Fibroblast of gingiva (primary cell): ENCODE measurements at places on chromosomes 11 and 22.

DNA sequence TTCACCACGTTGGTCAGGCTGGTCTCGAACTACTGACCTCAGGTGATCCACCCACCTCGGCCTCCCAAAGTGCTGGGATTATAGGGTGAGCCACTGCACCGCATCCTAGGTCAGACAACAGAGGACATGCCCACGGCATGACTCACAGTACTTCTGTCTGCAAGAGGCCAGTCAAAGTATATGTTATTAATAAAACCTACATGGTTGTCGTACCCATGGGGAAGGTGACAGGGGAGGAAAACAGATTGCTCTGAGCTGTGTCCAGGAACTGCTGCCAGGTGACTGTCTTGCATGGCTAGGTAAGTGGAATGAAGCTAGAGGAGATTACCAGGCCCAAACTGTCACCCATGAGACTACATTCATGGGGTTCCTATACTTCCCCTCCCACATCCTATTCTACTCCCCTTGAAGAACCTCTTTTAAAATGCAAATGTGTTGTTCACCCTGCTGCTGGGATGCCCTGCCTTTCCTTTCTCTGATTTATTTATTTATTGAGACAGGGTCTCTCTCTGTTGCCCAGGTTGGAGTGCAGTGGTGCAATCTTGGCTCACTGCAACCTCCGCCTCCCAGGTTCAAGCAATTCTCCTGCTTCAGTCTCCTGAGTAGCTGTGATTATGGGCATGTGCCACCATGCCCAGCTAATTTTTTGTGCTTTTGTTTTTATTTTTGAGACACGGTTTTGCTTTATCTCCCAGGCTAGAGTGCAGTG, 2.0 kb upstream of the NLRX1 start:
- peak; percentile 15 for DNase-seq

DNA sequence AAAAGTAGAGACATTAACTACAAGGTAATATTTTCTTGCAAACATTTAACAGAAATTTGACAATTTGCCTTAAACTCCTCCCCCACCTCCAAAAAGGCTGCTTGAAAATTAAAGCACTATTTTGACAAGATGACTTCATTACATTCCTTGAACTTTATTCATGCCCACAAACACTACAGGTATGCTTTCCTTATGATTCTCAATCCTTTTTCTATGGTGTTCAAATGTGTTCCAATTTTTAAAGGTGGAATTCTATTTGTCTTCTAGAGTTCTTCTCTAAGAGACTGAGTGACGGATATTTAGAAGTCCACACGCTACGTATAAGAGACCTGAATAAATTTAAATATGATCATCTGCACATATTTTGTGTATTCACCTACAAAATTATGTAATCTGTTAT, 69.4 kb downstream of the MRTFA start:
- no peak for DNase-seq

DNA sequence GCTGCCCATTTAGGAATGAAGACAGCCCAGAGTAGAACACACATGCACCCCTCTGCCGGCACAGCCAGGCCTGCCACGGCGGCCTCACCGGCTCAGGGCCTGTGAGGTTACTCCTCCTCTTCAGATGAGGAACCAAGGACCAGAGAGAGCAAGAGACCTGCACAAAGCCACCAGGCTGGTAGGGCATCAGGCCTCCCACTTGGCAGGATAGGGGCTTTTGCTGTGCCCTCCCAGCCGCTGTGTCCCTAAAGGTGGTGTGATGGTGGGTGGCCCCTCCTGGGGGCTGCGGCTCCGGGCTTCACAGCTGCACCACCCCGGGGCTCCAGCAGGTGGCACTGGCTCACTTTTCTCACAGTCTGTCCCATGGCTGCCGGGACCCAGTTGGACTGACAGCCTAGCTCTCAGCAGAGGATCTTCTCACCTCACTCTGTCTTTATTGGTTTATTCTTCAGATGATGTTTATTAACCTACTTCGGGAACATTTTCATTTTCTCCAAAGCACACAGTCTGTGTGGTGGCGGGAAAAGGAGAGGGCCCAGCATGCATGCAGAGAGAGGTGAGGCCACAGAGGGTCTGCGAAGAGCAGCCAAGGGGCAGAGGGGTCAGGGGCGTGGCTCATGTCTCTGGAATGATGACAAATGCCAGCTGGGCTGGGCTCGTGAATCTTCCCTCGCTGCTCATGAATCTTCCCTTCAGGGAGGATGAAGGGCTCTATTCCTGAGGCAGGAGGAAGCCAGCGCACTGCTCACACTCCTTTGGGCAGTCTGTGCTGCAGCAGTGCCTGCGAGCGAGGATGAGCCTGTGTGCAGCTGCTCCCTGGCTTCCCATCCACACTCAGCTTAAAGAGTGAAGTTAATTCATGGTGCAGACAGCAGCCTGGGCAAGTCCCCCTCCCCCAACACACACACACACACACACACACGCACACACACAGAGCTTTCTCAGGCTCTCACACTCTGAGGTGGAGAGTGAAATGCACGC, 101.1 kb upstream of the PITPNB start:
- peak; percentile 35 for DNase-seq

- DNase-seq, result no peak
Observed at GRCh38 chr11:71279916-71280645, 27.7 kb upstream of the SHANK2 start.

DNA sequence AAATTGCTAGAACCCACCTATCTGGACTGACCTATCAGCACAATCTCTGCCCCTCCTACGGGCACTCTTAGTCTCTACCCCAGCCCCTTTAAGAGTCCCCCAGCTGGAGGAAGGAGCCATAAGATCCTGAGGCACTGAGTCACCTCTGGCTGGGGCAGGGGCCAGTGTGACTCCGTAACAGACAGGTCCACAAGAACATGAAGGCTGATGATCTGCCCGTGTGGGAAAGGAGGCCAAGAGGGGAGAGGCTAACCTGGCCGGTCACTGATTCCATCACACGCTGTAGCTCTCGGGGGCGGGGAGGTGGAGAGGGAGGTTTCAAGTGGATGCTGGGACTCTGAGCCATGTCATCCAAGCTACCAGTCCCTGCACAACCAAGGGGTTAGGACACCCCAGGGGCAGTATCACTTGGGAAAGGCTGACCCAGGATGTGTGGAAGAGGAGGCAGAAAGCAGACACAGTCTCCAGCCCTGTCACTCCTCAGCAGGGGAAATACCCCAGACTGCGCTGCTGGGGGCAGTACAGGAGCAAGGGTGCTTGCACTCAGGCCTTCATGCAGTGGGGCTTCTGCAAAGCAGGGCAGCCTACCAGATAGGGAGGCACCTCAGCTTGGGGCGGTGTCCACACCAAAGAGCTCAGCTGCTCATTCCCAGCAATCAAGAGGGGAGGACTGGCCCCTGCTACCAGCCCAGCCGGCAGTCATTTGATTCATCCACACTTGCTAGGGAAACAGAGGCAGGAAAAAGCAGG, 22.3 kb downstream of the ARHGAP1 start:
- no peak for DNase-seq

DNA sequence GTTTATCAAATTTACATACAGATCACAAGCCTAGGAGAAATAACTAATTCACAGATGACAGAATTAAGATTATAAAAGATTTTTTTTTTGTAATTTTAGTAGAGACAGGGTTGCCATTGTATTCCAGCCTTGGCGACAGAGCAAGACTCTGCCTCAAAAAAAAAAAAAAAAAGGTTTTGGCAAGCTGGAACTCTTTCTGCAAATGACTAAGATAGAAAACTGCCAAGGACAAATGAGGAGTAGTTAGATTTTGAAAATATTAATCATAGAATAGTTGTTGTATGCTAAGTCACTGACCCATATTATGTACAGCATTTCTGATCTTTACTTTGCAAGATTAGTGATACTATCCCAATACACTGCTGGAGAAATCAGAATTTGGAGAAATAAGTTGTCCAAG, 99.2 kb downstream of the C11orf65 start:
- DNase-seq, result peak; percentile 18

DNA sequence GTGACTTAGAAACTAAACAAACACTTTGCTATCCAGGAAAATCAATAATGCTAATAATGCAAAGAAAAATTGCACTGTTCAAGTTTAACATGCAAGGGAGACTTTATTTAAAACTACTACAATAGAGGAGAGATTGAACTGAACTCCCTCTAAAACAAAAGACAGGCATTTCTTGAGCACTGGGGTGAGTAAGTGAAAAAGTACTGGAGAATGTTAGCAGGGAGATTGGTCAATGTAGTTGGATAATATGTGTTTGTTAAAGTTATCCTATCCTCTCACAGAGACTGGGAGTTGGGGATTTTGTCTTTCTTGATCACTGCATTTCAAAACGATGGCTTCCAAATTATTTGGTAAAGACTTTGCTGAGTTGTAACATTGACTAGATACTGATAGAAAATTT, 77.6 kb downstream of the LUZP2 start:
- DNase-seq, result no peak
